ENCODE measurements at places on chromosomes 7 and 10.

DNA sequence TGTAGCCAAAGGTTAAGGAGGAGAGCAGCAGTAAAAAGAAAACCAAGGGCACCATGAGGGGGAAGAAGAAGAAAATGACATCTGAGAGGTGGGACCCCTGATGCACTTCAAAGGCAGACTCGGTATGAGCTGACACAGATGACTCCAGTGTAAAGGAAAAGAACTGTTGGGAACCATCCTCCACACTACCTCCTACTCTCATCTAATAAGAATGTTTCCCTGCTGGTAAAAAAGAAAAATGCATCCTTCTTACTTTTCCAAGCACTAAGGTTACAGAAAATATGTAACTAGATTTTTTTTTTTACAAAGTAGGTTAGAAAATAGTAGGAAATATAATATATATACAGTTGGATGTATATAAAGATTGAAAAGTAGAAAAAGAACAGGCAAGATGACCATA lies 16.9 kb downstream of the TAS2R41 start:
- DNase-seq, result no peak

DNA sequence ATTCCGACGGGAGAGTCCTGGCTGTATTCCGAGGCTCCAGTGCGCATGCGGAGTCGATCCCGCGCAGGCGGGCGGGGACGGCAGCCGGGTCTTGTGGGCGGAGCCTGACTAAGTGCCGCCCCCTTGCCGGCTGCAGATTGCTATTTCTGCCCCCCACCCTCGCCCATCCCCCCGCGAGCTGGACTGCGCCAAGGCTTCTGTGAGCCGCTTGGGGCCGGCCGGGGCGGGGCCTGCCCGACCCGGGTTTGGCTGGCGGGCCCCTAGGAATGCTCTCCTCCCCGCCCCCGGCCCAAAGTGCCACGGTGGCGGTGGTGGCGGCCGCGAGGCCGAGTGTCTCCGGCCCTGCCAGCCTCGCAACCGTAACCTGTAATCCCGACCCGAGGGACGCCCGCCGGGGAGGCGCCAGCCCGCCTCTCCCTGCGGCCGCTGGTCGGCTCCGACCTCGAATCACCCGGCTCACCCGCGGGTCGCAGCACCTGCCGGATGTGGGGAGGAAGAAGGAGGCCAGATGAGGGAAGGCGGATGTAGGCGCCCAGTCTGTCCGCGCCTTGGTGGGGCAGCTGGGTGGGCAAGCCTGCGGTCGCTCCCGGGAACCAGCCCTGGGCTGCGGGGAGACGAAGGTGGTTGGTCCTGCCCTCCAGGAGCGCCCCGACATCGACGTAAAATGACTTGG lies 702 bp upstream of the KAZALD1 start:
- peak; percentile 55 for DNase-seq

DNA sequence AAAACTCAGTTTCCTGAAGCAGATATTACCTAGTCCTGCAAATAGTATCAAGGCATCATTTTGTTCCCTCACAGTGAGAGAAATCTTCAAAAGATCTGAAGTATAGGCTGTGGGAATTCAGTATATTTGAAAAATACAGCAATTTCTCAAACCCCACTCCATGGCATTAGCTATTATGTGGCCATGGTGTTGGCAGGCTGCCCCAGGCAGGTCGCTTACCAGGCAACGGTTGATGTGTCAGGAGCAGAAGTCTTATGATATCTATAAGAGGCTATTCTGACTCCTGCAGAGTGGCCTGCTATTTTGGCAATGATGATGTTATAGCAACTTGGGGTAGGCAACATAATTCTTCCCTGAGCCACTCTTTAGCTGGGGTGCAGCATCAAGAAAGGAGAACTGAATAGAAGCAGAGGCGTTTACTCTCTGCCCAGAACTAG lies 187.9 kb downstream of the PLXDC2 start:
- no peak for DNase-seq

- no peak for DNase-seq
Observed at GRCh38 chr7:130913639-130914553, 179.9 kb upstream of the KLF14 start.

DNA sequence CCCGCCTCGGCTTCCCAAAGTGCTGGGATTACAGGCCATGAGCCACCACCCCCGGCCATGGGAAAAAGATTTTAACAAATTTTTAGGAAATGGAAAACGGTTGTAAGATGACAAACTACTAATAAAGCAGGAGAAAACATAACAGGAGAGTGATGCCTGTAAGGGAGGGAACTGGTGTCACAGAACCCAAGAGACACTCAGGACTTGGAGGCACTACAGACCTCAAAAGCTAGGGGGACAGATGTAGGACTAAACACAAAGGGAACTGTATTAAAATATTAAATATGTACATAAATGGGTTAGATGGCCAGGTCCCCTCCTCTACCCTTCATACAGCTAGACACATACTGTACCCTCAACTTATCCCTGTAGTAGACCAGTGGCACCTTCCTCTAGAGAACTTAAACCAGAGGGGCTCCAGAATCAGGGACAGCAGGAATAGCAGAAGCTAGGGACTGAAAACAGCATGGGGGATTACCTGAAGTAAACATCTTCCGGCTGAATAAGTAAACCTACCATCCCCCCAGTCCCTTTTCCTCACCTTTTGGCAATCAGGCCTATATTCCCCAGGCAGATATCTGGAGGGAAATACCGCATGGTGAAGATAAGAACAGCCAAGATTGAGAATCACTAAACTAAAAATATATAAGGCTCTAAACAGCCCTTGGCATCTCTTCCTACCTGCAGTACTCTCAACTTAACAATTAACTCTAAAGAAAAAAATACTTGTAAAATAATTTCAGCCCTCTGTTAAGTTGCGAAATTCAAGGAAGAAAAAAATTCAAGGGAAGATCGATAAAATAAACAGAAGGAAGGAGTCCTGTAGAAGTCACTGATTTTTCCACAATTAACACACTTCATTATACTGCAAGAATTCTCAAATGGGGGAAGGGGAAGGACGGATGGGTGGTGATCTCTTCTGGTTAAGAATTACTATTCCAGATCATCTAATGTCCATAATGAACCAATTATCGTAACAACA lies 15.5 kb downstream of the TM9SF3 start:
- no peak for DNase-seq

DNA sequence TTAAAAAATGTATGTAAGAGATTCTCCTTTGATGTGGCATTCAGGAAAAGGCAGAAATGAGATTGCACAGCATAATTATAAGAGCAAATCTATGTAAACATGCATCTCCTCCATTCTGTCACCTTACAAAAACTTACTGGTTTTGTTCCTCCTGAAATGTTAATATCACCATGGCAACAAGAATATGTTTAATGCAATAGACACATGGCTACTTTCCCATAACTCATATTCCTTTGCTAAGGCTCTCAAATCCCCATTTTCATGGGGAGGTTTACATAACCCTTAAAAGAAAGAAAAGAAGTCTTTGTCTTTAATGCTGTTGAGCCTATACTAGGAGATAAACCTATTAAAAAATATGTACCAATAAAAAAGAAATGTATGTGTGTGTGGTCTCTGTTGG lies 136.2 kb downstream of the ANK3 start:
- DNase-seq, result no peak

GRCh38 chr7:91288208-91288824 lies 24.1 kb downstream of the FZD1 start:
- DNase-seq, result no peak

GRCh38 chr10:23585186-23585585 lies 146.3 kb downstream of the OTUD1 start:
- DNase-seq, result no peak

DNA sequence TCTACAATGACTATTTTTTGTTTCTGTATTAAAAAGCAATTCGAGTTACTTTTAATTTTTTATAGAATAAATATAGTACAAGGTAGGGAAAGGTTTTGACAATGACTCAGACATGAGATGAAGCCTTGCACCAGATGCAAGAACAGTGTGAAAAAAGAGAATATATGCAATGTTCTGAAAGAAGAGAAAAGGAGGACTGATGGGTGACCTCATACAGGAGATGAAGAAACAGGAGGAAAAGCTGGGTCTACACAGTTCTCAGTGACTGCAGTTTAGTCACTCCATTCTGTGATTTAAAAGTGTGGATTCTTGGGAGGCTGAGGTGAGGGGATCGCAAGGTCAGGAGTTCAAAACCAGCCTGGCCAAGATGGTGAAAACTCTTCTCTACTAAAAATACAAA lies 38.3 kb upstream of the YAE1 start:
- DNase-seq, result no peak

GRCh38 chr10:84818961-84819360 lies 490.6 kb downstream of the CCSER2 start:
- DNase-seq, result no peak

DNA sequence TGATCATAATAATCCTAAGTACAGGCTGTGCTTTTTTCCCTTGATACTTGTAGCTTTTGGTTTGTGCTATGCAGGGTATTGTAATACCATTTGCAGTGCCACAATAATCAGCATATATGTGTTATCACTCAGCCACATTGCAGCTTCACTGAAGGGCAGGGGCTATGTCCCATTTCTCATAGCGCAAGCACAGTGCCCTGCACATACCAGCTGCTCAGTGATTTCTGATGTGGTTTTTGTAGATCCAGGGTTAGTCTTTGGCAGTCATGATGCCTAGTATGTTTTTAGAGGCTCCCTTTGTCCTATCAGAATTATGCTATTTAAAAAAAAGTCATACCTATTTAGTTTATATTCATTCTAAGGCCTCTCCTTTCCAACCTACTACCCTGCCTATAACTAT lies 25.8 kb downstream of the MET start:
- no peak for DNase-seq

GRCh38 chr7:17009007-17009719 lies 127.4 kb upstream of the AGR3 start:
- no peak for DNase-seq

GRCh38 chr10:33483124-33483815 lies 148.8 kb upstream of the NRP1 start:
- no peak for DNase-seq

DNA sequence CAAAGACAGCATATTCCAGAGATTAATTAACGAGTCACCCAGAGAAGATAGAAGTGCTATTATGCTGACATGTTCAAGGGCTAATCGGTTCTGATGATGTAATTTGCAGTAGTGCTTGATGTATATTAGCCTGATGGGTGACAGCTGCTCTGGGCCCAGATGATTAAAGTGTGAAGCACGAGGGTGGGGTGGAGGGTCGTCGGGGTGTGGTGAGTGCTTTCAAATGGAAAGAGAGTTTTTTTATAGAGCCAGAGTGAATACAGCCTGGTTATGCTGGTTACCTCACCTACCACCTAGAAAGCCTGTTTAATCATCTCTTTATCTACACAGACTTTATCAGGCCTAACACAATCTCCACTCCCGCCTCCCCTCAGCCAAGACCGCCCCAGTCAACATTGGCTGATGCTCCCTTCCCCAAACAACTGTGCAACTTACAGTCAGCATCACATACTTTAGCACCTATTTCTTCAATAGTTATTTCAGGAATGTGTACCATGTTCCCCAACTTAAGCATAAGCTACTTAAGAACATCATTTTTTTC lies 11.5 kb upstream of the STN1 start:
- DNase-seq, result no peak

DNA sequence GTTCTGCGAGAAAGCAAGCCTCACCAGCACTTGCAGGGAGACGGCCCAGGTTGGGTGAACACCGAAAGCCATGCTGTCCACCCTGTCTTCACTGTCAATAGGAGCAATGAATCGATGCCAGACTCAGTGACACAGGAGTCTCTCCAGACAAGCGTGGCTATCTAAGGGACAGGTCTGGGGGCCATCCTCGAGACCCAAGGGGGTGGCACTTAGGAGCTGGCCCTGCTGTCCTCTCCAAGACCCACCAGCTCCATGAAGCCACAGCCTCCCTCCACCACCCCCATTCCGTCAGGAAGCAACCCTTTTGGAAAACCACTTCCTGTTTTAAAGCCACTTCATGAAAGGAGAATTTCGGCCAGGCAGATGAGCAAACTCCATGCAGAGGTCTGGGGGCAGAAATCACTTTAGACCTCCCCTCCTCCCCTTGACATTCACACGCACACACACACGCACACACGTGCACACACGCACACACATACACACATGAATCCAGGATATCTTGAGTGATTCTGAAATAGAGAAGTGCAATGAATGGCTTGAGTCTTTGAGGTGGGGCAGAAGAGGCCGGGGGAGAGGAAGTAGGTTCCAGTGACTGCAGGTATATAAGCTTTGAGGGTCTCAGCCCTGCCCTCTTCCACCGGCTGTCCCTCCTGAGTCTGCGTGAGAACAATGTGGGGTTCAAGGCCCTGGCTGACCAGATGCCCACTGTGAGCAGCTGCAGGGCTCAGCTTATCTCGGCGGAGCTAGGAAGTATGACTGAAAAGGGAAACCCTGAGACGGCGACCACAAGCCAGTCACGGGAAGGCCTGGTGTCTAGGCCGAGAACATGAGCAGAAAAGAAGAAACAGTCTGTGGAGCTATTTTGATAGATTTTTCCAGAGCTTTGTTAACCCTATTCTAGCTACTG lies 25.0 kb downstream of the RGS10 start:
- DNase-seq, result no peak
